ENCODE measurements at places on chromosomes 1 and 21.
A peak's percentile ranks its signal among the peaks of the same experiment; 100 is the strongest.

DNA sequence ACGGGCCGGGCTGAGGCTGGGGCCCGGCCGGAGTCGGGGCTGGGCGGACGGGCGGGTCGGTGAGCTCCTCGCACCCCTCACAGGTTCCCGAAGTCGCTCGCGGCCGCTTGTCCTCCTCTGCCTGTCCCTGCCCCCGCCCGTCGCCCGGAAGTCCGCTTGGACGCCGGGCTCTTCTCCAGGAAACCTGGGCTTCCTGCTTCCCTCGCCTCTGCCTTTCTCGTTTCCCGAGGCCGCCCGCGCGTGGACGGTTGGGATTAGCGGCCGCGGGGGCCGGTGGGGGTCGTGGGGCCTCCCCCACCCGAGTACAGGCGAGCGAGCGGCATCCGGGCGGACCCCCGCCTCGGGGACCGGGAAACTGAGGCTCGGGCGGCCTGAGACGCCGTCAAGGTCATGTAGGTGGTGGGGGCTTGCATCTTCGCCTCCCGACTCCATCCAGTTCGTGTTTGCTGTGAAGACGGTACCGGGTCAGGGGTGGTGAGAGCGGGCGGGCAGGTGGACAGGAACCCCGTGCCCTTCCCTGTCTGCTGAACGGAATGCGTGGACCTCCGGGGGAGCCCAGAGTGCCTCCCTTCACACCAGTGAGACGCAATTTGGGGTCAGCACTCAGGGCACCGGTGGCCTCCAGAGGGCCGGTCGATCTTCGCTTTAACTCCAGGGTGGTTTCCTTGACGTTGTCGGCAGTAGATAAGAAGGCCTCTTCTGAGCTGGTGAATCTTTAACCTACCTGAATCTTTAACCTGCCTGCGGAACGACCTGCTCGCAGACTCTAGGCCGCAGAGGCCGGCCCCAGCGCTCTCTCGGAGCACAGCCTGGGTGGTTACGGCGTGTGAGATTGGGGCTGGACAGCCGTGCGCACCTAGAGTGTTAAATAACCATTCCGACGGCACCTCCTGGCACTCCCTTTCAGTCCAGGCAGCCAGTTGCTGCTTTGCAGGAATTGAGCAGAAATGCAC, 686 bp downstream of the ARF1 start:
- peak overlapping the region; percentile 93 for H3K27ac ChIP-seq
- DNase-seq: peak; percentile 85
- peaks cover 37% of the 10 kb centered on the region for H3K36me3 ChIP-seq
- no peaks in the 10 kb centered on the region for H3K27me3 ChIP-seq
- H3K4me3 ChIP-seq: peak overlapping the region; percentile 97

GRCh38 chr1:61332196-61332753, 249.9 kb downstream of the NFIA start:
- H3K36me3 ChIP-seq: no peaks in the 10 kb centered on the region
- DNase-seq: peak; percentile 66
- H3K27ac ChIP-seq: peak overlapping the region; percentile 83

DNA sequence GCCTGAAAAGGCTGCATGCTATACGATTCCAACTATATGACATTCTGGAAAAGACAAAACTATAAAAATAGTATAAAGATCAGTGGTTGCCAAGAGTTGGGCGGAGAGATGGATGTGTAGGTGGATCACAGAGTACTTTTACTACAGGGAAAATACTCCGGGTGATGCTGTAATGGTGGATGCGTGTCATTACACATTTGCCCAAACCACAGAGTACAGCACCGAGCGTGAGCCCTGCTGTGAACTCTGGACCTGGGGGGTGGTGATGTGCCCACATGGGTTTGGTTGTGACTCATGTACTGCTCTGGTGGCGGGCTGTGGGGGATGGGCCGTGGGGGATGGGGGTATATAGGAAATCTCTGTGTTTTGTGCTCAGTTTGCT, 162.7 kb upstream of the COL6A1 start:
- peak; percentile 88 for DNase-seq
- H3K4me1 ChIP-seq: peaks cover 40% of the 10 kb centered on the region
- H3K4me3 ChIP-seq: peak overlapping the region; percentile 57

GRCh38 chr21:45909238-45909988, 72.2 kb upstream of the COL6A1 start:
- H3K27me3 ChIP-seq: no peaks in the 10 kb centered on the region
- H3K4me3 ChIP-seq: no peak overlapping the region
- DNase-seq: no peak

- no peaks in the 10 kb centered on the region for H3K27me3 ChIP-seq
- H3K36me3 ChIP-seq: peaks cover 40% of the 10 kb centered on the region
- H3K4me1 ChIP-seq: peaks cover 49% of the 10 kb centered on the region
- no peak for DNase-seq
- no peak overlapping the region for H3K4me3 ChIP-seq
Observed at GRCh38 chr1:22075718-22076117, 23.2 kb downstream of the CDC42 start.

DNA sequence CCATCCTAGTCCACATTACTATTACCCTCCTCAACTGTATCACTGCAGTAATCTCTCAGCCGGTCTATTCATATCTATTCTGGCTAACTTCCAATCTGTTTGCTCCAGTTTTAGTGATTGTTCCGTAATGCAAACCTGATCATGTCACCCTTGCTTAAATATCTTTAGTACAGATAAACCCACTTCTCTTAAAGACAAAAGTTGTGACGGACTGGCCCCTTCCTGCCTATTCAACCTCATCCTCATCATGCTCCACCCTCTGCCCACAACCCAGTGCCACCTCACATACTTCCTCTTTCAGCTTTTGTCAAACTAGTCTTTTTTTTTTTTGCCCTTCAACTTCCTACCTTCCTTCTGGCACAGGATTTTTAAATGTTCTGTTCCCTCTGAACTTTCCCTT, 2.8 kb upstream of the C1orf162 start:
- H3K36me3 ChIP-seq: peaks cover 16% of the 10 kb centered on the region
- H3K4me3 ChIP-seq: no peak overlapping the region
- no peaks in the 10 kb centered on the region for H3K27me3 ChIP-seq
- H3K4me1 ChIP-seq: peaks cover 31% of the 10 kb centered on the region
- H3K27ac ChIP-seq: no peak overlapping the region

DNA sequence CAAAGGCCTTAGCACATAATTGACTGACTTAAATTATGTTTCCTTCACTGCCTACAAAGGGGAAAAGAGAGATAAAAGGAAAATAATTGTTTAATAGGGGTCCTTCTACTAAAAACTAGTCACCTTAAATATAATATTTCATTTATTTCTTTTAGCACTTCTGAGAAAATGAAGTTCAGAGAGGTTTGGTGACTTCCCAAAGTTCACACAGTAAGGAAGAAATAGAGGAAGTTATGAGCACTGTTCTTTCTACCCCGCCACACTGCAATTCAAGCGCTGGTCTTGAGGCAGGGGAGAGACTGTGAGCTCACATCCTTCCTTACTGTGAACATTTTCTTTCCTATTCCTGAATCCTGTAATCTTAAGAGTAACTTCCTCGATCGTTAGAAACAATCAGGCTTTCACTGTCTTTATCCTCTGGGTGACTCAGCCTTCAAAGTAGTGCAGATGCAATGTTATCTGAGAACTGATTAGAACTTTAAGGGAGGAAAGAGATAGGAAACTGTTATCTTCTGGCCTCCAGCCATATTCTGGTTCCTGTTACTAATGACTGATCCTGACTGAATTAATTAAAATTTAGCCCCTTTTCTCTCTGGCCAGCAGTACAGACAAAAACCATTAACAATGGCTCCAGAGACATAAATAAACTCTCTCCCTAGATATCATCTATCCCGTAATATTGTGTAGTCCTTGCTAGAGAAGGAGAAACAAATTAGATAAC, 6.8 kb downstream of the RGS5 start:
- H3K4me3 ChIP-seq: no peak overlapping the region
- H3K4me1 ChIP-seq: no peaks in the 10 kb centered on the region
- H3K27me3 ChIP-seq: peaks cover 1% of the 10 kb centered on the region
- no peaks in the 10 kb centered on the region for H3K36me3 ChIP-seq

DNA sequence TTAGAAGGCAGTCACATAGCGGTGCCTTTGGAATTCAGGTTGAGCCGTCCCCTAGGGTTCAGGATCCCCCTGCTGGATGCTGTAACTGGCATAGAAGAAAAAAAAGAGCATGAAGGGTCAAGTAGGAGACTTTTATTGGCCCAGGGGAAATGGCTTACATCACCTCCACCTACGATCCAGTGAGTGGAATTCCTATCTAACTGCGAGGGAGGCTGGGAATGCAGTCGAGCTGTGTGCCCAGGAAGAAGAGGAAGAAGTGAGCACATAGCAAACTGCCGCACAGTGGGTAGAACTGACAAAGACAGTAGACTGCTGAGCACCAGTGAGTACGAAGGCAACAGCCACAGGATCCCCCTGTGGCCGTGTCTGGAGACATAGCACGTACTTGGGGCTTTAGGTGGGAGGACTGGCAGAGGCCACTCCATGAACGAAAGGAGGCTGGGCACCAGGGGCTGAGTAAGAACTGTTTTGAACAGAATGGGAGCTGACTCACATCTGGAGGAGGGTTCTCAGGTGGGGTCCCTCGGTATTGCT, 79.2 kb downstream of the RNF220 start:
- H3K27ac ChIP-seq: no peak overlapping the region
- H3K4me1 ChIP-seq: no peaks in the 10 kb centered on the region
- H3K4me3 ChIP-seq: no peak overlapping the region
- no peak for DNase-seq
- H3K27me3 ChIP-seq: peaks cover 31% of the 10 kb centered on the region
- no peaks in the 10 kb centered on the region for H3K36me3 ChIP-seq

DNA sequence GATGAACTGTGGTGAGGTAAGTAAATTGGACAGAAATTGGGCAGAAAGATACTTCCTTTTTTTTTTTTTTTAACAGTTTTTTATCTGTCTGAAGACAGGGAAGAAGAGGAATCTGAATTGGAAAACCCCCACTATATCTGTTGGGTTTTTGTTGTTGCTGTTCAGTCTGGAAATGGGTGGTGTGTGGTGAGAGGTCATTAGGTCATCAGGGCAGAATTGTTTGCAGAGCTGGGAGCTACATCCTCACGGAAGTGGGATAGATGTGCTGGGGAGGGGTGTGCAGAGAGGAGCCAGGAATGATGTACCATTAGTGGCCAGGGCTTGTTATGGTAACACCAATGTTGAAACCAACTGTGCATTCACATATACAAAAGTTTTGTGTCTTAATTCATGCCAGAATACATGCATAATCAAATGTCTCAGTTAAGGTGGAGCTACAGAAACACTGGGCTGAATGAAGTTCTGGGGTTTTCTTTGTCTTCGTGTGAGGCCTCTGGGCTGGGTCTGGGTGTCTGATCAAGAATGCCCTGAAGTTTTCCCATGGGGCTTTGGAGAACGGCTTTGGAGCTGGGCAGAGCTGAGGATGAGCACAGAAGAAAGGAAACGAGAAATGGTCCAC, 12.4 kb downstream of the USP25 start:
- H3K27ac ChIP-seq: no peak overlapping the region
- DNase-seq: no peak
- peaks cover 24% of the 10 kb centered on the region for H3K36me3 ChIP-seq
- no peak overlapping the region for H3K4me3 ChIP-seq
- peaks cover 40% of the 10 kb centered on the region for H3K4me1 ChIP-seq

DNA sequence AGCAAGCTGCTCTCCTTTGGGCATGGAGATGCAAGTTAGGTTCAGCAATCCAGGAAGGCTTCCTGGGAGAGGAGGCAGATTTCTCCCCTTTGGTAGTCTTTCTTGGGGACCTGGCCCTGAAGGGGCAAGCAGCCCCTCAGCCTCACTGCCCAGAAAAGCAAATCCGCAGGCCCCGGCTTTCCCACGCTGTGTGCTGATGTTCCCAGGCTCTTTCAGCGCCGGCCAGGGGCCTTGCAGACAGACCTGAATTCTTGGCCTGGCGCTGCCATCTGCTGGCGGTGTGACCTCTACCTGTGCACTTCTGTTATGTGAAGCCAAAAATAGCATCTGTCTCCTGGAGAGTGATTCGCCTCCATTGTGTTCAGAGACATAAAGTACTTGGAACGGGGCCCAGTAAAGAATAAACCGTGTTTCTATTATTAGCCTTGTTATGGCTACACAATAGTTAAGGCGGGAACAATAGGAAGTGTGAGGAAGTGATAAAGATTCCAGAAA, 64.8 kb downstream of the ALPL start:
- H3K4me3 ChIP-seq: no peak overlapping the region
- peak; percentile 69 for DNase-seq
- no peaks in the 10 kb centered on the region for H3K36me3 ChIP-seq
- peaks cover 4% of the 10 kb centered on the region for H3K27me3 ChIP-seq

DNA sequence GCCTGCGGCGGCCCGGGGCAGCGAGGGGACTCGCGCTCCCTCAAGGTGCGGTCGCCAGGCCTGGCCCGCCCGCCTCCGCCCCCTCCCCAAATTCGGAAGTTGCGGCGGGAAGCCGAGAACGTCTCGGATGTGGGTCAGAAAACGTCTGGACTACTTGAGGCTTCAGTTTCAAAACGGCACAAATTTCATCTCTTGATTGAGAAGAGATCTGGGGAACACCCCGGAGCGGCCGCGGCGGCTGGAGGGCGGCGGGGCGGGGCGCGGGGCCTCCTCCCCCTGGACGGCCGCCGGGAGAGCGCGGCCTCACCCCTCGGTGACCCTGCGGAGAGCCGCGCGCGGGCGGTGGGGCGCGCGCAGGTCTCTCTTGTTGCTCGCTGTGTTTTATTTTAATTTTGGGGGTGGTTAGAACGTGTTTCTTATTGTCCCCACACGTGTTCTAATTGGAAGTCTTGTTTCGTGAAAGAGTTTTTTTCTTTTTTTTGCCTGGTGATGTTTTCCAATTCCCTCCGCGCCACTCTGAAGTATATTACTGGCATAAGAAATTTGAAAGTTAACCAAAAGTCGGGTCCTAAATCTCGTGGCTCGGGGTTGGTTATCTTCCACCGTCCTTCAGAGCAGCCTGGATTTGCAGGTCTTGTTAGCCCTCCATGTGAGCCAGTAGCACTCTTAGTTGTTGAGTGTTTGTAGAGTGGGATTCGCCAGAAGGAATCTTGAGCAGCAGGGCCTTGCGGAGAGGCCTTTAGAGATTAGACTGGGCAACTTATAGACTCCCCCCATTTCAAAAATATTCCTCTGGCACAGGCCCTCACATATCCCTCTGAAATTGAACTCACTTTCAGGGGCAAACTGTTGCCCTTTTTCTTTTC, 749 bp downstream of the PCBP3 start:
- peaks cover 16% of the 10 kb centered on the region for H3K4me1 ChIP-seq
- H3K36me3 ChIP-seq: peaks cover 5% of the 10 kb centered on the region
- peak overlapping the region; percentile 82 for H3K4me3 ChIP-seq

- H3K36me3 ChIP-seq: peaks cover 2% of the 10 kb centered on the region
- no peaks in the 10 kb centered on the region for H3K27me3 ChIP-seq
- no peak overlapping the region for H3K4me3 ChIP-seq
Observed at GRCh38 chr1:44682883-44683265, 8.4 kb downstream of the ARMH1 start.

- H3K4me3 ChIP-seq: no peak overlapping the region
- no peak for DNase-seq
- no peak overlapping the region for H3K27ac ChIP-seq
Observed at GRCh38 chr1:67921725-67922489, 88.6 kb upstream of the GNG12 start.

DNA sequence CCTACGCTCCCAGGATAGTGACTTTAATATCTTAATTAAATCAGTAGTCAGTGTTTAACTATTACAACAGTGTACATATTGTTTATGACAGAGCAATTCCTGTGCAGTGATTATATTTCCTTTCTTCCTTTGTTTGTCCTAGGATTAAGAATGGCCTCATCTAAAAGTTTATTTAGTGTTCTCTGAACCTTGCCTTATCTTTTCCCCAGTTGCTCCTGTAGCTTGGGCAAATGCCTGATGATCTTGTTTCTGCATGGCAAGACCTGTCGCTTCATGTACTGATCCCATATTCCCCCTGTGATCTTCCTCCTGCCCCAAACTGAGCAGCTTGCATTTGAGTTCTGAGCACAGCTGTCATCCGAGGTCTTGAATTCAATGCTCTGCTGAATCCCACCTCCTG, 69.1 kb upstream of the STUM start:
- peaks cover 2% of the 10 kb centered on the region for H3K4me1 ChIP-seq
- no peak for DNase-seq
- H3K27ac ChIP-seq: no peak overlapping the region
- no peak overlapping the region for H3K4me3 ChIP-seq
- no peaks in the 10 kb centered on the region for H3K36me3 ChIP-seq

All from activated CD4-positive, alpha-beta T cell treated with anti-CD3 and anti-CD28 coated beads, Interleukin-2, amount 10 ng/mL, durations not matched to agents 24 days and 14 days (primary cell).